ENCODE measurements at places on chromosomes 11 and 22.

DNA sequence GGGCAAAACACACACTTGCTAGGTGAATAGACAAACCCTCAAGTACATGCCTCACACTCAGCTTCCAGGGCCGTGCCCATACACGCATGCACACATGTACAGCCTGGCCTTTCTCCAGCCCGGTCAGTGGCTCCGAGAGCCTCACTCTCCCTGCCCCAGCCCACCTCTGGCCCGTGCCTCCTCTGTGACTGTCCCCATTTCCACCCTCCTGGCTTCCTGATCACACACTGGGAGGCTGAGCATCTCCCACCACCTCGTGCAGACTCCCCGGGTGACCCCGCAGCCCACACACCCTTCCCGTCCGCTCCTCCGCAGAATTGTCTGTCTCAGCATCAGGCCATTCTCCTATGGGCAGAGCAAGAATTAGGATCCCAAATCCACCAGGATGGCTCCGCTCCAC is 634.1 kb downstream of the TBC1D22A start:
- DNase-seq: no peak

DNA sequence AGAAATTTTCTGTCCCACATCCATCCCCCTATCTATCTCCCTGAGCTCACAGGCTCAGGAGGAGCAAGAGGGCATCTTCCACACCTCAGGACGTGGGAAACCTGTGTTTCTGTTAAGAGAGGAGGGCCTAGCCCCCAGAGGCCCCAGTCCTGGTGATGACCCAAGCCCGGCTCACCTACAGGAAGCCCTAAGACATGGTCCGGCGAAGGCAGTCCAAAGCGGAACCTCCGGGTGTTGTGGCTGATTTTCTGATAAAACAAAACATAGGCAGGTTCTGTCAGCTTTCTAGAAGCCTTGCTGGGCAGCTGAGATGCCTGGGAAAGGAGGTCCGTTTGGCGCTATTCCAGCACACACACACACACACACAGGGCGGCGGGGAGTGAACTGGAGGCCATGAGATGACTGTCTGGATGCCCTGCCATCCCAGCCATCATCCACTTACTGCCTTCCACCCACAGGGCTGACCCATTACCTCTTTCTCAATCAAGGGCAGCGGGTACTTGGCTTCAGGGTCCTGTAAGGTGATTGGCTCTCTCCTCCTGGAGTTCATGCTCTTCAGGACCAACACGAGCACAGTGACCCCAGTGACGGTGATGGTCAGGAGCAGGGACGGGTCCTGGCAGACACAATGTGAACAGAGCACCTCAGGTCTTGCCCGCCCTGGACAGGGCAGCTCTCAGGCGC is 882 bp downstream of the CYB5R2 start:
- DNase-seq: no peak

- no peak for DNase-seq
Observed at GRCh38 chr22:24893341-24894070, 53.0 kb downstream of the LHFPL7 start.

DNA sequence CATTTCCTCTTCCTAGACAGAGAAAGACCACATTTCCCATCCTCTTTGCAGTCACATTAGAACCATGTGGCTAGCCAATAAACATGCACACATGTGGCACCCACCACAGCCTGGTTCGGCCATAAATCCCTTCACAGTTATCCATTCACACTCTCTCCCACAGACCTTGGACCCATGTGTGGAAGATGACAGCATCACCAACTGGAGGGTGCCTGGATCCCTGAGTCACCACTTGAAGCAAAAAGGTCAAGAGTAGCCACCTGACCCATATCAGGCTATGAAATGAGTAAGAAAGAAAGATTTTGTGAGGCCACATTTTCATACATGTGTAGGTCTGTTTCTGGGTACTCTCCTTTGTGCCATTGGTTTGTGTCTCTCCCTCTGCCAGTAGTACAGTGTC is 9.0 kb upstream of the TMEM121B start:
- no peak for DNase-seq

DNA sequence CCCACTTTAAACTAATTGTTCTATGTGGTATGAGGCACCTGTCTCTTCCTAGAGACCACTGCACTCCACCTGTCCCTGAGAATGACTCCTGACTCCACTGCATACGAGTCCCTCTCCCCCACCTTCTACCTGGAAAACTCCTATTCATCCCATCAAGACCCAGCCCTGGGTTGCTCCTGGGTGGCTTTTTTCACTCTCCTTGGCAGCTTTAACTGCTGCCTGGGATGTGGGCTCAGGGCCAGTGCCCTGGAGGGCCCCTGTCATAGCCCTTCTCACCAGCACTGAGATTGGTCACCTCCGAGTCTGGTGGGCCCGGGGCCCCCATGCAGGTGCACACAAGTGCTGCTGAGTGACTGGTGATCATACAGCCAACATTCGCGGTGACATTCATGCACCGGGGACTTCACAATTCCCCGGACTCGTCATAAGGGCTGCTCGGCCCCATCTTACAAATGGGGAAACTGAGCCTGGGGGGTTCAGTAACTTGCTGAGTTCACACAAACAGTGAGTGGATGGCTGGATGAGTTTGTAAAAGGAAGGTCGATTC is 25.9 kb upstream of the TOLLIP start:
- no peak for DNase-seq
